ENCODE measurements at places on chromosomes 7 and 10. TPM values are rescaled to one million over a fixed set of nuclear protein-coding genes. Genes with fewer than 3 reads are reported as not detected.

Gene UPK3BL1
- total RNA-seq: 22.7 TPM

- DNase-seq: no peak
Measured at GRCh38 chr7:82714883-82715282, 271.3 kb upstream of the CACNA2D1 start.

GRCh38 chr7:55517191-55517633 lies 55.1 kb downstream of the VOPP1 start:
- no peak for DNase-seq

DNA sequence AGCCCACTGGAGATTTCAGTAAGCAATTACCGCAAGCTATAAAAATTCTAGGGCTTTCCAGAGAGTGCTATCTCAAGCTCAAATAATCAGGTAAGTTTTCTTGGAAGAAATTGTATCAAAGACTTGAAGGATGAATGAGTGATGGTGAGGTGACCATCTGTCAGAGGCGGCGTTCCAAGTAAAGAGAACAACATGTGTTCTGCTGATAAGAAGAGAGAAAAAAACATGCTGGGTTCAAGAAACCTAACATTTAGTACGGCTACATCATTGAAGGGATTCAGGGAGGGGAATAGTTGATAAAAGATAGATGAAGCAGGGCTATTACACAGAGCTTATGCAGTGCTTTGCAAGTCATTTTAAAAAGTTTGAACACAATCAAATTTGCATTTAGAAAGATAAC lies 100.7 kb downstream of the GNAI1 start:
- no peak for DNase-seq

DNA sequence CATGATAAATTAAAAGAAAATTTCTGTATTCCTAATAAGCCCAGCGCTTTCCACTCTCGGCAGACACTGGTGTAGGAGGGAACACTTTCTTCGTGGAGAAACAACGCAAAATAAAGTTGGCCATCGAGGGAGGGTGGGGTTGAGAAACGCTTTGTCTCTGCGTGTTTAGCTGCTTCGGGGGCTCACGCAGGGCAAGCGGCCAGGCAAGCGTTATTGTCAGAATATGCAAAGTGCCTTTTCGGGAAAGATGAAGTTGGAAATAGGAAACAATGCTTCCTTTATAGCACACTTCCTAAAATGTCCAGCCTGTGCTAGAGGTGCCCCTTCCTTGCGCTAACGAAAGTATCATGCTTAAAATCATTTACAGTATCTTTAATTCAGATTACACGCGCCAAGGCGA lies 1.9 kb upstream of the EBF3 start:
- DNase-seq: no peak

Gene NPC1L1
- 0.04 TPM for total RNA-seq

Gene GBX1
- total RNA-seq: not detected

GRCh38 chr10:42177077-42177792 lies 461.1 kb downstream of the ZNF33B start:
- no peak for DNase-seq

- no peak for DNase-seq
Measured at GRCh38 chr7:74182453-74183090, 8.4 kb downstream of the EIF4H start.

- peak; percentile 76 for DNase-seq
Measured at GRCh38 chr7:80014511-80014910, 120.1 kb upstream of the GNAI1 start.

- no peak for DNase-seq
Measured at GRCh38 chr7:24496036-24496435, 77.2 kb upstream of the PALS2 start.

- DNase-seq: no peak
Measured at GRCh38 chr10:58980826-58981415, 195.5 kb upstream of the PHYHIPL start.

- DNase-seq: peak; percentile 41
Measured at GRCh38 chr7:42093349-42093905, 143.6 kb downstream of the GLI3 start.

GRCh38 chr10:6928586-6928985 lies 348.5 kb upstream of the PRKCQ start:
- DNase-seq: no peak

Gene CYP2C9
- total RNA-seq: not detected

DNA sequence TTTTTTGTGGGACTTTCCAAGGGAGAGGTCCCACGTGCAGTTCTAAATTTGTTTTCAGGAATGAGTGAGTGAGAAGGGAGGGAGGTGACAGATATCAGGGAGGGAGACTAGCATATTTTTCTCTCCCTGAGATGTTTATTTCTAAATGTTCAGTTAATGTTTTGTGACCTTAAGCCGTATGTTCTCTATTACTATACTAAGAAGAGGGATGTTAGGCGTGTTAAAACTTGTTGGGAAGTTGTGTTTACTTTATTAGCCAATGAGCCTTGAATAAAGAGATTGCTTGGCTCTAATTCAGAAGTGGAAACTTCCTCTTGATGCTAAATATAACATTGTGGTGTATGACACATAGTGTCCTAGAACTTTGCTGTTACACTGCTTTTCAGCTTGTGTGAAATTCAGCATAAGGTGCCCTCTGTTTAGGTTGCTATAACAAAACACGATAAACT lies 37.3 kb downstream of the DNAH11 start:
- peak; percentile 65 for DNase-seq

Gene MYO3A
- total RNA-seq: not detected

Gene ABCC2
- 2.4 TPM for total RNA-seq

Gene SLC39A12
- not detected for total RNA-seq
